Thymus (tissue), 14 donors: ENCODE measurements at places on chromosomes 7 and 10. TPM values are rescaled to one million over a fixed set of nuclear protein-coding genes. Genes with fewer than 3 reads are reported as not detected.

Gene BCCIP
- polyA plus RNA-seq: 74.3 TPM

Gene SPAM1
- 0.02 TPM for polyA plus RNA-seq

Gene SVOPL
- polyA plus RNA-seq: 2.6 TPM

DNA sequence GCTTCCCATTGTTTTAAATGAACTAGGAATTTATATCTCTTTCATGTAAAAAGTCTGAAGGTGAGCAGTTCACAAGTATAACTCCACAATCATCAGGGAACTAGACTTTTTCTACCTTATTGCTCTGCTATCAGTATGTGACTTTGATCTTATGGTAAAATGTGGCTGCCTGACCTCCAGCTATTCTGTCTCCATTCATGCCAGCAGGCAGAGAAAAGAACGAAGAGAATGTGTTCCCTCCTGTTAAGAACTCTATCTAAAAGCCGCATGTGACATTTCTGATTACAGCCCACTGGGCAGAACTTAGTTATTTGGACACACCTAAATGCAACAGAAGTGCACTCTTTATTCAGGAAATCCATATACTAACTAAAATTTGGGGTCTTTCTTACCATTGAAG lies 102.8 kb upstream of the MBL2 start:
- no peak overlapping the region for H3K4me3 ChIP-seq
- no peaks in the 10 kb centered on the region for H3K4me1 ChIP-seq
- DNase-seq: no peak
- H3K27ac ChIP-seq: no peak overlapping the region
- no peaks in the 10 kb centered on the region for H3K27me3 ChIP-seq

DNA sequence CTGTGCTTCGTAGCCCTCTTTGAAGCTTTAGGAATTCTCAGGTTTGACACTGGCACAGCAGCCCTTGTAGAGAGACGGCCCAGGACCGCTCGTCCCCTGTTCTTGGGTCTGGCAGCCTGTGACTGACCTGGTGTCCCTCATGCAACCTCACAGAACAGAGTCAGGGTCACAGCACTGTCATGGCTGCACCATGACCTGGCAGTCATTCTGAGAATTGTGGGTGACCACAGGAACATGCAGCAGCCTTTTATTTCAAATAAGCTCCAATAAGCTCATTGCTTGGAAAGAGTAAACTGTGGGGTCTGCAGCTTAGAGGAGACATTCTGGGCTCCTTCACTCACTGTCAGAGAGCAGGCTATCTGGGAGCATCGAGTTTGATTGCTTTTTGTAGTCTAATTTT lies 42.5 kb downstream of the MYO1G start:
- no peak for DNase-seq
- no peak overlapping the region for H3K27ac ChIP-seq
- peaks cover 11% of the 10 kb centered on the region for H3K27me3 ChIP-seq
- H3K4me3 ChIP-seq: no peak overlapping the region
- no peaks in the 10 kb centered on the region for H3K4me1 ChIP-seq
- no peaks in the 10 kb centered on the region for H3K36me3 ChIP-seq

Gene SLC39A12
- polyA plus RNA-seq: 0.23 TPM

Gene GHRHR
- 0.68 TPM for polyA plus RNA-seq

GRCh38 chr7:48244864-48245271 lies 73.6 kb downstream of the ABCA13 start:
- no peaks in the 10 kb centered on the region for H3K36me3 ChIP-seq
- H3K27ac ChIP-seq: no peak overlapping the region
- H3K4me1 ChIP-seq: no peaks in the 10 kb centered on the region
- no peak for DNase-seq

DNA sequence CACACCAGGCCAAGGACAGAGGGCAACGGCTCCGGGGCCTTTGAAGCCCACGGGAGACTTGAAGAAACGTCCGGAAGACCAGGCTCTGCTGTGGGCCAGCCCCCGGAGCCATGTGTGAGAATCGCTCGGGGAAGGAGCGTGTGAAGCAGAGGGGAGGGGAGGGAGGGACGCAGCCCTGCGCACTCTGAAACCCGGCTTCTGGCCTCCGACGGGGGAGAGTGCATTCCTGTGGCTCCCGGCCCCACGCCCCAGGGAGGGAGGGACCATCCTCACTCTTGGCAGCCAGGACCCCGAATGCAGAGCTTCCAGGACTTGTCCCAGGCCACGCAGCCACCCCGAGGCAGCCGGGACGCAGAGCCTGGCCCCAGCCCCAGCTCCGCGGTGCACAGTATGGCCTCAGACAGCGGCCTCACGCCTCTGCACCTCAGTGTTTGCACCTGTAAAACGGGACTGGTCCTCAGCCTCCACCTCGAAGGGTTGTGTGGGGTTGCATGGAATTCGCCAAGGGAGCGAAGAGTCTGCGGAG lies 67.4 kb downstream of the PDGFA start:
- H3K4me1 ChIP-seq: peaks cover 40% of the 10 kb centered on the region
- H3K36me3 ChIP-seq: no peaks in the 10 kb centered on the region
- no peak overlapping the region for H3K27ac ChIP-seq
- H3K4me3 ChIP-seq: no peak overlapping the region
- no peak for DNase-seq

Gene PDCD4
- 260 TPM for polyA plus RNA-seq

- no peak overlapping the region for H3K4me3 ChIP-seq
- no peaks in the 10 kb centered on the region for H3K27me3 ChIP-seq
- no peak for DNase-seq
- H3K36me3 ChIP-seq: no peaks in the 10 kb centered on the region
- no peaks in the 10 kb centered on the region for H3K4me1 ChIP-seq
Measured at GRCh38 chr7:9962742-9963141, 1010.9 kb upstream of the PHF14 start.

DNA sequence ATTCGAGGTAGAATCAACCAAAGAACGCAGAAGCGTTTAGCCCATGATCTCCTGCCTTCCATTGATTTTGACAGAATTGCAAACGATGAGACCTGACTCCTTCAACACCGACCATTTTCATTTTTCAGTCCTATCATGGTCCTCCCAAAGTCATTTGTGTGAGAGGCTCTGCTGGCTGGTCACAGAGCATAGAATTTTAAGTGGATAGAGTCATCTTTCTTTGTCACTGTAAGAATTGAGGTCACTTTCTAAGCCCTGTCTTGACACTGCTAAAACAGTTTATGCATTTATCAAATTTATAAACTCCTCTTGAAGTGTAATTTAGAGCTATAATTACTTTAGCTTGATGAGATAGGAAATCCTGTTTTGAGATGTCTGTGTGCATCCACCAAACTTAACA lies 72.0 kb downstream of the UBE3C start:
- no peak overlapping the region for H3K4me3 ChIP-seq
- H3K36me3 ChIP-seq: peaks cover 23% of the 10 kb centered on the region

GRCh38 chr10:110324805-110325280 lies 20.1 kb upstream of the SMNDC1 start:
- no peak overlapping the region for H3K4me3 ChIP-seq
- H3K27me3 ChIP-seq: no peaks in the 10 kb centered on the region
- peak overlapping the region; percentile 19 for H3K27ac ChIP-seq
- no peak for DNase-seq
- no peaks in the 10 kb centered on the region for H3K4me1 ChIP-seq

DNA sequence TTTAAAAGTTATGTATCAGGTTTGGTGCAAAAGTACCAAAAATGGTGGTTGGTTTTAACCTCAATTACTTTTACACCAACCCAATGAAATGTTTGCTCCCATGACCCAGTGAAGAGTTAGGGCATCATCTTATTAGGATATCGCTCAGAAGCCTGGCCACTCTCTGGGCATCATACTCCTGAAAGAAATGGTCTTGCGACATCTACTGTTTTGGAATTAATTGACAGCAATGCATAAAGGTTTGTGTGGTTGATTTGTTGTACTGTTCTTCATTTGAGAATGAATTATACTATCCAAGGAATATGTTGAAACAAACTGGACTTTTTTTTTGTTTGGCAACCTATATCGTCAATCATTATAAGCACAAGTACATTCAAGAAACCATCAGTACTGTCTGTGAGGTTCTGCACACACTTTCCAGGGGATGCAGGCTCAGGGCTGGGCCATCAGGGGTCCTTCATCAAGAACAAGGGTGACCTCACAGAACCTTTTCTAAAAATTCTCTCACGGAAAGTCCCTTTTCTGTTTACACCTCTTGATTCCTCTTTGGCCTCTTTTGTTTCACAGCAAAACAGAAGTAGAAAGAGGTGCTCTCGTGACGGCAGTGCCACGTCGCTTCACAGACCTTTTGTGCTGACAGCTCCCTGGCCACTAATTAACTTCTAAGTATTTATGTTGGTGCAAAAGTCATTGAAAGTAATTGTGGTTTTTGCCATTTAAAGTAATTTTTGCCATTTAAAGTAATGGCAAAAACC lies 117.2 kb upstream of the KLF6 start:
- peak; percentile 51 for DNase-seq
- H3K36me3 ChIP-seq: no peaks in the 10 kb centered on the region
- no peaks in the 10 kb centered on the region for H3K4me1 ChIP-seq

Gene ECHS1
- polyA plus RNA-seq: 54.9 TPM

DNA sequence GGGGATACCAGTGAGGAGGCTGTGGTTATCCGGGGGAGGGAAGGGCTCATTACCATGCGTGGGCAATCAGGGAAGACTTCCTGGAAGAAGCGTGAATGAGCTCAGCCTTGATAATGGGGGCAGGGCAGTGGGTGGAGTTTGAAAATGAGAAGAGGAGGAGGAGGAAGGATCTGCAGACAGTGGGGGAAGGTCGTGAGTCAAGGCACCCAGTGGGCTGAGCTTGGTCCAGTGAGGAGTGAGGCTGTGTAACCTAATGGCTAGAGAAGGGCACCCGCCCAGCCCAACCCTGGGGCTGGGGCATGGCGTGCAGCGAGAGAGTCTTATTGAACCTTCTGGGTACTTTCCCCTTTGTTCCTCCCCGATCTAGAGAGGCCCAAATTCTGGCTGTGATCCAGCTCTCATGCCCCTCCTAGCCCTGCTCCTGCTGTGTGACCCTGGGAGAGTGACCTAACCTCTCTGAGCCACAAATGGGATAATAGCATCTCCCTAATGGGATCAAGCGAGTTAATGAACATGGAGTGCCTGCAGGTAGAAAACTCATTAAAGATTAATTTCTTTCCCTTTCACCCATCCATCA lies 31.5 kb downstream of the CLIP2 start:
- no peak for DNase-seq
- H3K27ac ChIP-seq: no peak overlapping the region
- no peak overlapping the region for H3K4me3 ChIP-seq
- no peaks in the 10 kb centered on the region for H3K36me3 ChIP-seq

DNA sequence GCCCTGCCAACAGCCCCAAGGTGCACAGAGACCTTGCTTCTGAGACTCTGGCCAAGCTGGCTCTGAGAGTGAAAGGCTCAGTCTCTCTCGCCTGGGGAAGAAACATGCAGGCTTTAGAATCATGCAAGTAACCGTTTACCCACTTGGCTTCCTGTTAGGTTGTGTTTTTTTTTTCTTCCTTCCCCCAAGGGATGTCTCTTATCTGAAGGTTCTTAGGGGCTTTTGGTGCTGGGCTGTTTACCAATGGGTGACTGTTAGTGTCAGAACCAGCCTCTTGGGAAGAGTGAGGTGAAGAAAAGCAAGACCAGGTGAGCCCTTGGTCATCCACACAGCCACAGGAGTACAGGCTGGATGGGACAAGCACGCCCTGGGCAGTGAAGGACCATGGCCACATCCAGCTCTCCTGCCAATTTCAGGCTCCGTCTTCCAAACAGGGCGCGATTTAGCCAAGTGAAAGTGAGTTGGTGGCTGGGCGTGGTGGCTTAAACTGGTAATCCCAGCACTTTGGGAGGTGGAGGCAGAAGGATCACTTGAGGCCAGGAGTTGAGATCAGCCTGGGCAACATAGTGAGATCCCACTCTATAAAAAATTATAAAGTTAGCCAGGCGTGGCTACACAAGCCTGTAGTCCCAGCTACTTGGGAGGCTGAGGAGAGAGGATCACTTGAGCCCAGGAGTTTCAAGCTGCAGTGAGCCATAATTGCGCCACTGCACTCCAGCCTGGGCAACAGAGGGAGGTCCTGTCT lies 76.3 kb upstream of the CUX1 start:
- no peaks in the 10 kb centered on the region for H3K36me3 ChIP-seq
- H3K4me3 ChIP-seq: peak overlapping the region; percentile 25
- peak; percentile 78 for DNase-seq
- peaks cover 38% of the 10 kb centered on the region for H3K4me1 ChIP-seq

DNA sequence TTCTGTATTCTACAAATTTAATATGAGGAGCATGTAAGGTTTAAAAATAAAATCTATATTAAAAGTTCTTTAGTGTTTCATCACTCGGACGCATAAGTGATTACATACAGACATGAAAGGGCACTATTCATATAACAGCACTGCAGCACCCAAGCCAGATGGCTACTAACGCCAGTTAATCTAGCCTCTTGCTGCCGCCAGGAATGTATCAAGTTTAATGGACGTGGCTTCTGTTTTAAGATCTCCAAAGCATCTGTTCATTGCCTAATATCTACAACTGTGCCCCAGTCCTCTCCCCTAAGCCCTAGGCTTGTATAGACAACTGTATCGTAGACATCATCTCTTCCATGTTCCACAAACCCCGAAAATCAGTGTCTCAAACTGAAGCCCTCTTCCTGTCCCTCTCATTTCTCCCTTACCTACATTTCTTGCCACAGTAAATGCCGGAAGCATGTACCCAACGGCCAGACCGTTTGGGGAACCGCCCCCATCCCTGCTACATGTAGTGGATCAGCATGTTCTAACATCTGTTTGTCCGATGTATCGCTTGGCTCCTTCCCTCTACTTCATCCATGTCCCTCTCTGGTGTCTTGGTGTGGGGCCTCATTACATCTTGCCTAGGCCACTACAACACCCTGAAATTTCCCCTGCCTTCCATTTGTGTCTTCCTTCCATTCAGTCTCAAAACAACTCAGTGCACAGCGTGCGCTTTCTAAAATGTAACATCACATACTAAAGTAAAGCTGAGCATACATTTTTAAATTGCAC lies 147.5 kb upstream of the RSU1 start:
- no peak for DNase-seq
- no peak overlapping the region for H3K27ac ChIP-seq
- H3K27me3 ChIP-seq: no peaks in the 10 kb centered on the region
- no peaks in the 10 kb centered on the region for H3K36me3 ChIP-seq
- no peak overlapping the region for H3K4me3 ChIP-seq

- peak; percentile 63 for DNase-seq
- no peaks in the 10 kb centered on the region for H3K36me3 ChIP-seq
- H3K4me3 ChIP-seq: no peak overlapping the region
- no peak overlapping the region for H3K27ac ChIP-seq
- peaks cover 24% of the 10 kb centered on the region for H3K27me3 ChIP-seq
- peaks cover 10% of the 10 kb centered on the region for H3K4me1 ChIP-seq
Measured at GRCh38 chr10:91635401-91636400, 2.8 kb upstream of the PPP1R3C start.

Gene FUOM
- 23.9 TPM for polyA plus RNA-seq

DNA sequence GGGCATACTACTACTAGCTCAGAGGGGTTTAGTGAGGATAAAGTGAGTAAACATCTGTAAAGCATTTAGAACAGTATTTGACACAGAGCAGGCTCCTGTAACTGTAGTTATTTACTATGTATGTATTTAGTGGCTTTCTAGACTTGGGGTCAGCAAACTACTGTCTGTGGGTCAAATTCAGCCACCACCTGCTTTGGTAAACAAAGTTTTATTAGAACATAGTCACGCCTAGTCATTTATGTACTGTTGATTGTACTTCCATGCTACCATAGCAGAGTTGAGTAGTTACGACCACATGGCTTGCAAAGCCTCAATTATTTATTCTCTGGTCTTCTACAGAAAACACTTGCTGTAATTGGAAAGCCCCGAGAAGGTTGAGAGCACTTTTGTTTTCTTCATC lies 248.5 kb upstream of the PLPP4 start:
- no peak overlapping the region for H3K4me3 ChIP-seq
- no peak for DNase-seq
- H3K4me1 ChIP-seq: no peaks in the 10 kb centered on the region
- H3K27me3 ChIP-seq: no peaks in the 10 kb centered on the region
- H3K27ac ChIP-seq: no peak overlapping the region

Gene MEIG1
- 2.2 TPM for polyA plus RNA-seq

- no peaks in the 10 kb centered on the region for H3K4me1 ChIP-seq
- no peaks in the 10 kb centered on the region for H3K27me3 ChIP-seq
- no peak overlapping the region for H3K27ac ChIP-seq
- DNase-seq: no peak
- no peak overlapping the region for H3K4me3 ChIP-seq
- H3K36me3 ChIP-seq: no peaks in the 10 kb centered on the region
Measured at GRCh38 chr7:36802459-36803135, 78.3 kb upstream of the AOAH start.
